Hematopoietic multipotent progenitor cell treated with erythropoietin and hydrocortisone succinate and interleukin-3 and kit ligand, for 6 days (in vitro differentiated cells): ENCODE measurements at places on chromosomes 3 and 15.

DNA sequence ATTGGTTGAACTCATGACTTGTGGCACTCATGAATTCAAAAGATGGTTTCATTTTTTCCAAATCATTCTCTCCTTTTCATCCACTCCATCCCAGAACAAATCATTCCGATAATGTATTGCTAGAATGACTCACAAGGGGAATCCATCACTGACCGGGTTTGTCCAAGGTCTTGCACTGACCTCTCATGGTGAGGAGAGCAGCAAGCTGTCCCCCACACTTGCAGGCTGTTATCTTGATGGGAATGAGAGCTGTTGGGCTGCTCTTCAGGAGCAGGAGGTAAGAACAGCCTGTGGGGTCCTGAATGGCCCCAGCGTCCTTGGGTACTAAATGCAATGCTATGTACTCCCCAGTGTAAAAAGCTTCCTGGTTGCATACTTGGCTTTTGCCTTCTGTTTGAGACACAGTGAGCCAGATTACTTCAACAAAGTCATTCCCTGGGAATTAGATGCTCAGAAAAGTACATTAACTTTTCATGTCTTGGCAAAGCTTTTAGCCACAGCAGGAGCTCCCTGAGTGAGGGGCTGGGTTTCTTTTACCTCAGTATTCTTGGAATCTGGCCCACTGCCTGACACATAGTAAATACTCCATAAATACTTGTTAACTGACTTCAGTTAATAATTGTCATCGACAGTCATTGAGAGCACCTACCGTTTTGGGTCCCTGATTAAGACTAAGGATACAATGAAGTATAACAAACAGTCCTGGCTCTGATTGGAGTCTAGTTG, 24.1 kb downstream of the CCNL1 start:
- no peak for DNase-seq

GRCh38 chr15:72182673-72183072, 14.9 kb downstream of the GRAMD2A start:
- DNase-seq: no peak

DNA sequence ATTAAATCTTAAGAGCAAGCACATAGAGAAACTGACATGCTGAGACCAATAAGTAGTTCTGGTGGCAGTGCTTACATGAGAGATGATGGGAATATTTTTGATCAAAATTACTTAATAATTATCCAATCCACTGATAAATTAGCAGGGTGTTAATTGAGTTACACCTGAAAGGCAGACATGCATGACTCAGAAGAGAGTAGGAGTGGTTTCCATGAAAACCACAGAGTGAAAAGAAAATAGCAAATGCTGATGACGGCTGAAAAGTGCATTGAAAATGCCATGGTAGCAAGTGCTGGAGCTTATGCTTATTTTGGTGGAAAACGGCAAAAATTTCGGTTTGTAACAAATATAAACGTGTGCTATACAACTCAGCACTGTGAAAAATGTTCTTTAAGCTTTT, 267.8 kb upstream of the LRRN1 start:
- DNase-seq: no peak

GRCh38 chr3:132380920-132381319, 36.4 kb upstream of the DNAJC13 start:
- no peak for DNase-seq

GRCh38 chr3:156761713-156762451, 64.3 kb upstream of the LEKR1 start:
- no peak for DNase-seq

DNA sequence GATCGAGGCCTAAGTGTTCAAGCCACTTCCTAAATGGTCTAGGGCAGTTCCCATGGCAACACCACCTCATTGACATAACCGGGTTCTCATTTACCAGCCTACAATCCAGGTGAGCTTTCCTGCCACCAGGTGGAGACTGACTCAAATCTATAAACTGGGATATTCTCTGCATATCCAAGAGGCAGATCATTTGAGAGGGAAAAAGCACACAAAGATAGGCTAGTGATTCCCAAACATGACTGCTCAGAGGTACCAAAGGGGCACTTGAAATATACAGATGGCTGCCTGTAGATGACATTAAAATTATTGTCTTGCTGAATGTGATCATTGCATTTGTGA, 141.3 kb upstream of the PROK2 start:
- peak; percentile 22 for DNase-seq

- DNase-seq: no peak
Observed at GRCh38 chr15:98954411-98954810, 53.2 kb downstream of the PGPEP1L start.

GRCh38 chr15:101325263-101326025, 30.4 kb upstream of the SNRPA1 start:
- no peak for DNase-seq

DNA sequence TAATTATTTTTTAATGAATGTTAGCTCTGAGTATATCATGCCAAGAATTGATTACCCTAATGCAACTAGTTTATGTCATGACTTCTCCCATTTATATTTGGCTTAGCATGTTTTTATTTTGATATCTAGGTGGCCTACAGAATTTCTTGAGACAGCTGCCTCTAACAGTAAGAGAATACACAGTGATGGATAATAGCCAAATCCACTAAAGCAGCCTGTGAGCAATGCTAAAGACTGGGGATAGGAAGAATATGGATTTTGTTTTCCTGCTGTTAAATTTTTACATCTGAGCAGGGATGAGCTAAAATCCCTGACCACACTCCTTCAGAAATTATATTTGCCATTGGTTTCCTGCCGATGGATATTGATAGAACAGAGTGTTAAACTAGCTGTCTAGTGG, 149.3 kb upstream of the TGFBR2 start:
- DNase-seq: no peak

- DNase-seq: no peak
Observed at GRCh38 chr3:189232790-189233189, 61.0 kb downstream of the TPRG1 start.

DNA sequence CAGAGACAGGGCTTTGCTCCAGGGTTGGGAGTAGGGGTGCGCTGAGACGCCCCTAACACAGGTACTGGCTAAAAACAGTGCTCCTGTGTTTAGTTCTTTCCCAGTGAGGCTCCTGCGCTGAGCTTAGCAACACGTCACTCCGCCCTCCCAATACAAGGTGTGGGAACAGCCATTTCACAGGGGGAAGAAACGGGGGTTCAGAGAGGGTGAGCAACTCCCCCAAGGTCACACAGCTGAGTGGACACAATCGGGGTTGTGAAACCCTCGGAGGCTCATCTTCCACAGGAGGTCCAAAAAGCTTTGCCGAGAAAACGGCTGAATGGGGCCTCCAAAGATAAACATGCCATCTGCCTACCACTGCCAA, 628 bp downstream of the PRRT3 start:
- DNase-seq: no peak

GRCh38 chr15:27464941-27465612, 494.1 kb downstream of the GABRG3 start:
- no peak for DNase-seq

DNA sequence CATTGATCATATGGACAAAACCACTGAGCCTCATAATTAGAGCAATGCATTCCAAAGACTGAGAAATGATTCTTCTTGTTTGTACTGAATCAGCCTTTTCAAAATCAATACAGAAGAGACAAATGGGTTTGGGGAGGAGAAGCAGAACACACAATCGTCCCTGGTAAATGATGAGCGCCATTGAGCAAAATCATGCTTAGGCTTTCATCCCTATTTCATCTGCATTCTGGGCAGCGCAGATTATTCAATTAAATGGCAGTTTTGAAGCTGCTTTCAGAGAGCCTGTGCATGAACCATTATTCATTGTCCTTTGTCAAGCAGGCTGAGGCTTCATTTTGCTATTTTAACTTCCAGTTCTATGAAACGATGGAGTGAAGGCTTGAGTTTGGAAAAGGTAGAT, 371.9 kb downstream of the CACNA2D3 start:
- no peak for DNase-seq

- peak; percentile 86 for DNase-seq
Observed at GRCh38 chr15:91942720-91943394, 89.3 kb downstream of the SLCO3A1 start.

DNA sequence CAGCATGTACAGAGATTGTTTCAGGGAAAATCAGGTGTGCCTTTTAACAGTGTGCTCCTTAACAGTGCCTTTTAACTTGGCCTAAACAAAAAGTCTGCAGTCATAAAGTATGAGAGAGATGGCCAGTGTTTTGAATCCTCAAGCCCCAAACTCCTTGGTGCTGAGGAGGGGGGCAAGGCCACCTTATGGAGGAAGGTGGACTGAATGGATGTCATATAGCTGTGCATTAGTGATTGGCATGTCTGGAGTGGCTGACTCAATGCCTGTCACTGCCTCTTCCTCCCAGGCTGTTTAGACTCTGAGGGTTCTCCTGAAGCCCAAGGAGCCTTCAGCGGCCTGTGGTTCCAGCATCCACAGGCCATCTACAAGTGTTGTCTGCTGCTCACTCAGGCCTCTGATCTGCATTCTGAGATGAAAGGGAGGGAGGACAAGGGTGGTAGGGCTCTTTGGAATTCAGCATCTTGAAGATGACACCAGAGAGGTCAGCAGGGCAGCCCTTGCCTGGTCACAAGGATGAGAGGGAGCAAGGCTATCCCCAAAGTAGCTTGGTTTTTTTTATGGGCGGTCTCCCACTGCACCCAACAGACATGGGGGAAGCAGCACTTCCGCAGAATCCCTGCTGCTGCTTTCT, 1.5 kb downstream of the FOXL2NB start:
- no peak for DNase-seq

DNA sequence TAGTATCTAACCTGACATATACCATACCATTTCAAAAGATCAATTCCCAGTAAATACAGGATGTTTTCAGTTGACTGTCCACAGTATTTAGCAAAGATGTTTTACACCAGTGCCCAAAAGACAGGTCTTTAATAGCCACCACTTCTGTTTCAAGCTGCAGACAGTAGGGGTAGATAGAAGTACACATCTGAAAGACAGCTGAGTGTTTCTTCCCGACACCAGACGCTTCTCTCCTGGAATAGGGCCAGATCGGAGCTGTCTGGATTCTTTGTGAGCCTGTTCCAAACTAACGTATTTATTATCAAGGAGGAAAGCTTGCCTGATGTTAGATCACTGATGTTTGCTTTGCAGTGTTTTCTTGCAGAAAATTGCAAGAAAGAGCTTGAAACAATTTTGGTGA, 136.1 kb upstream of the RBMS3 start:
- no peak for DNase-seq

DNA sequence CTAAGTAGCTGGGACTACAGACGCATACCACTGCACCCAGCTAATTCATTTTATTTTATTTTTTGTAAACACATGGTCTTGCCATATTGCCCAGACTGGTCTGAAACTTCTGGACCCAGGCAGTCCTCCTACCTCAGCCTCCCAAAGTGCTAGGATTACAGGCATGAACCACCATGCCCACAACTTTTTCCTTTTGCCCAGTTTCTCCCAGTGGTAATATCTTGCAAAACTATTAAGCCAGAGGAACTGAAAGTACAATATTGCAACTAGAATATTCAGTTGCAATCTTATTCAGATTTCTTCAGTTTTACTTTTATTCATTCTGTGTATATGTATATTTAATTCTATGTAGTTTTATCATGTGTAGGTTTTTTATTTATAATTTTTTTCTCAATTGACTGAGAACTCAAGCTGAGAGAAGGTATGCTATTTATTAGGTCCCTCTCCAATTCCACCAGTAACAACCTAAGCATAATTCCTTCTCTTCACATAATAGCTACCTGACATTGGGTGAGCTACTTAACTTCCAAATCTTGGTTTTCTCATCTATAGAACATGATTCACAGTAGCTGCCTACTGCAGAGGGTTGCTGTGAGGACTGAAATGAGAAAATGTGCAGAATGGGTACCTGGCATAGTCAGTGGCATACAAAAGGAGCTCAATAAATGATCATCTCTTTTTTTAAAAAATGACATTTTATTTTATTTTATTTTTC, 30.8 kb downstream of the KLHL18 start:
- no peak for DNase-seq

- DNase-seq: peak; percentile 86
Observed at GRCh38 chr3:46508850-46509591, 11.2 kb downstream of the RTP3 start.

GRCh38 chr3:132253262-132253878, 63.8 kb upstream of the ACP3 start:
- DNase-seq: peak; percentile 87

DNA sequence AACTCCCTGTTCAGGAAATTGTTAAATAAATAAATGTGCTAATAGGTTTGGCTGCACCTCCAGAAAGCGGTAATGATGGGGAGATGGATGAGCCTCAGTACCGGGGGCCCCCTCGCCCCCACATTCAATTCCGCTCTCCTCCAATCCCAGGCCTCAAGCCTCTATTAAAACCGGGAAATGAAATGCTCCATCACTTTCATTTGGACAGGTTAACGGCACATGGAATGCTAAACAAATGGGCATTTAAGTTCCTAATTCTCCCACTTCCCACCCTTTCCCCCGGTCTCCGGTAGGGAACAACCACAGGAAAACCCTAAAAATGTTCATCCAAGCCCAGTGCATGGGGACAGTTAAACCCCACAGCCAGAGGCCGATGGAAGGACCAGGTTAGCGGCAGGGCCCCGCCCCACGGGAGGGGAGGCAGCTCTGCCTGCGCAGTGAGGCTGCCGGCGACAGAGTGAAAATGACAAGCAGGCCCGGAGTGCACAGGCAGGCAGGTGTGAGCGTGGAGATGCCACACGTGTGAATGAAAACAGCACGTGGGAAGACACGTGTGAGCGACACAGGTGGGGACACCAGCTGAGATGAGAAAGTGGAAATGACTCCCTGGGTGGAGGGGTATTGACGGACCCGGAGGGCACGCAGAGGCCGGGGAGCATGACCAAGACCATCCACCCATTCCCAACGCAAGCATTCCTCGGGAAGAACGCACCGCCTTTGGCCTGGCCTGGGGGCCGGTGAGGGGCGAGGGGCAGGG, 28.1 kb downstream of the RNU5B-1 start:
- DNase-seq: no peak

- DNase-seq: no peak
Observed at GRCh38 chr3:78937475-78937874, 830.3 kb downstream of the ROBO1 start.

DNA sequence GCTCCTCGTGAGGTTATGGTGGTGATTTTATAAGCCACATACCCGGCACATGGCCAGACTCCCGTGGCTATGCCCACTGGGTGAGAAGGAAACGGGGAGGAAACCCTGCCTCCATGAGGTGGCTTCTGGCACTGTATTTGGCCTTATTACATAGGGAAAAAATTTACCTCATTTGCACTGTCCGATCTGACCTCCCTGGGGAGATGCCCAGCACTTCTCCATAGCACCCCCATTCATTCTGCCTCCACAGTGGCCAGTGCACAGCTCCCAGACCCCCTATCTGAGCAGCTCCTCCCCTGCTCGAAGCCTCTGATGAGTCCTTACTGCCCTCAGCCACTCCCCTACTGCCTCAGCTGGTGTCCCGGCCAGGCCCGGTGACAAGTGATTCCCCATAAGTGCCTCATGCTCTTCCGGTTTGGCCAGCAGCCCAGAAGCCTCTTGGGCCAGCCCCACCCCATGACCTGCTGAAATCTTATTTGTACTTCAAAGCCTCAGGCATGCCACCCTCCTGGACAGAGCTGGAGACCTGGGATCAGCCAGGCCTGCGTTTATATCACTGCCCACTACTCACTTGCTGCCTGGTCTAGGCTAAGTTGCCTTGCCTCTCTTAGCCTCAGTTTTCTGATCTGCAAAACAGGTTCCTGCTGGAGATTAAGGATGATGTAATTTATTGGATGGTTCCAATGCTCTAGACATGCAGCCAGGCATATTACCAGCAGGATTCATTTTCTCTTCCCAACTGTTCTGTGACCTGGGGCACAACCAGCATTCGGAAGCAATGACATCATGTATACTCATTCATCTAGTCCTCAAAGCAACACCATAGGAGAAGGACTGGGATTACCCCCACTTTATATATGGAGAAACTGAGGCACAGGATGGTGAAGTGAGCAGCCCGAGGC, 30.6 kb upstream of the SLC6A6 start:
- peak; percentile 95 for DNase-seq
